Fibroblast of the aortic adventitia (primary cell): ENCODE measurements at places on chromosomes 5 and 9. TPM values are rescaled to one million over a fixed set of nuclear protein-coding genes. Genes with fewer than 3 reads are reported as not detected.
A peak's percentile ranks its signal among the peaks of the same experiment; 100 is the strongest.

ENTPD8 gene
- total RNA-seq = not detected in 2 replicates

- DNase-seq = peak; percentile 76
These were observed 2.4 kb downstream of the ATG12 start for GRCh38 chr5:115838885-115839518.

GRCh38 chr5:144083185-144083584 lies 87.3 kb downstream of the YIPF5 start:
- DNase-seq = no peak

- no peak for DNase-seq
These were observed 123.4 kb upstream of the MAN2A1 start for GRCh38 chr5:109566361-109566760.

GRCh38 chr9:32340361-32340760 lies 44.1 kb upstream of the ACO1 start:
- no peak for DNase-seq

DNA sequence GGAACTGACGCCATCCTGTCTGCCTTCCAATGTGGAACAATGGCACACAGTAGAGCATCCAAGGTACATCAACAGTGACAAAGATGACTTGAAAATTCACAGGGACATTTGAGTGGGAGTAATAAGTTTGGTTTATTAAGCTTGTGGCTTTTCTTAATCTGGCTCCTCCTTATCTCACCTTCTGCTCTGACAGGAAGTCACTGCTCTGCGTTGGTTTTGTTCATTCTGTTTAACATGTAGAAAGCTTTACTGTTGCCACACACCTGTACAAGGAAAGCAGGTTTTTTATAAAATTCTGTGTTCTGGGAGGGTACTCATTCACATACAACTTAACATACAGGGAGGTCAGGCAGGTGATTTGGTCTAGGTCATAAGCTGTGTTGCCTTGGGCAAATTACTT lies 1.6 kb upstream of the GZMK start:
- DNase-seq = no peak

GRCh38 chr9:105822814-105823213 lies 128.5 kb downstream of the TMEM38B start:
- DNase-seq = no peak
